ENCODE measurements at places on chromosomes 7 and 10.
A peak's percentile ranks its signal among the peaks of the same experiment; 100 is the strongest.

DNA sequence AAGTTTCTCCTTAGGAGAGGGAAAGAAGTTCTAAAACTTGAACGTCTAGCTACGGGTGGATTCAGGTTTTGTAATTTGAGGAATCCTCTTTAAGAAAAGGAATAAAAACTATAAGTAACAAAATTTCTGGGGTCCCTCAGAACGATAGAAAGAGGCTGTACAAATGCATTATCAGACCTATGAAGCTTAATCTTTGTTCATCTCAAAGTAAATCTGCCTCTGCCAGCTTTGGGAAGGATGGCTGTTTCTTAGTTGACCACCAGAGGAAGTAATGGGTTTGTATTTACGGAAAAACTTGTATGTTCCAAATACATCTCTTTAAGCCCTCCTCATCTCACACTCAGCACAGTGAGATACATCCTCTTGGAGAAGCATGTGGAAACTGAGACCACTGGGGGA is 864 bp downstream of the PSTK start:
- peak; percentile 60 for DNase-seq

DNA sequence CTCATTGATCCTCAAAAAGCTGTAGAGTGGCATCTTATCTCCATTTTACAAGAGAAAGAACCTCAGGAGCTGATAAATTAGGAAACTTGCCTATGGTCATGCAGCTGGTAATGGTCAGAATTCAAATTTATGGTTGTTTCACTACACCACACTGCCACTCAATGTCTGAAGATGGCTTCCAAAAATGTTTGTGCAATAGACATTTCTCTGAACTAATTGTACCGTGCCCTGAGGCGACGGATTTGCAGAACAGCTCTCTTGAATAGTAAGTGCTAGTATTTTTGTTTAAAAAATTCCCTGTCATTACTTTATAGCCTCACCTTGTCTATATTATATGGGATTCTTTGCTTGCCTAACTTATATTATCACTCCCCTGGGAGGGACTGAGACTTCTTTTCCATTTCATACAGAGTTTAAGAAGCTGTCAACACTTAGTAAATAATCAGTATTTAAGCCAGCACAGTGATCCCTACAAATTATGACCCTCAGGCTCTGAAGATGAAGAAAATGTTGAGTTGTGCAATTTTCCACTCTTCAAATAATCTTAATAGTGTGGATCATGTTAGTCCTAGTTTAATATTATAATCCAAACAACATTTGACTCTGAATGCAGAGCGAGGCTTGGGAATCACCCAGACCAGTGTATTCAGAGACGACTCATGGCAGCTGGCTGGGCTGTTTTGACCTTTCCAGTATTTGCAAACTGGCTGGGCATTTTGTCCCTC is 346.6 kb downstream of the PTEN start:
- DNase-seq = no peak

- no peak for DNase-seq
Observed at GRCh38 chr10:1247598-1248261, 191.5 kb downstream of the WDR37 start.

- DNase-seq = no peak
Observed at GRCh38 chr7:63112764-63113712, 885.6 kb upstream of the ZNF722 start.

- DNase-seq = peak; percentile 92
Observed at GRCh38 chr7:155206318-155207020, 91.2 kb upstream of the INSIG1 start.

DNA sequence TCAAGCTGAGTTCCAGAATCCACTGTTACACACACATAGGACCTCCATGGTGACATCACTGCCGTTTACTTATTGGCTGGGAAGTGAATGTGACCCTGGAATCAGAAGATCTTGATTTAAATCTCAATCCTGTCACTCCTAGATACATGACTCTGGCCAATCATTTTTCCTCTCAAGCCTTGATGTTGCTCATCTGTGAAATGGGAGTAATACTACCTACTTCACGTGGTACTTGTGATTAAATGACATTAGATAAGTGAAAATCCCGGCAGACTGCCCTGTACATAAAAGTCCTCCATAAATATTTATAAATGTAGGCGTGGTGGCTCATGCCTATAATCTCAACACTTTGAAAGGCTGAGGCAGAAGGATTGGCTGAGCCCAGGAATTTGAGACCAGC is 88.0 kb upstream of the SVIL start:
- no peak for DNase-seq

DNA sequence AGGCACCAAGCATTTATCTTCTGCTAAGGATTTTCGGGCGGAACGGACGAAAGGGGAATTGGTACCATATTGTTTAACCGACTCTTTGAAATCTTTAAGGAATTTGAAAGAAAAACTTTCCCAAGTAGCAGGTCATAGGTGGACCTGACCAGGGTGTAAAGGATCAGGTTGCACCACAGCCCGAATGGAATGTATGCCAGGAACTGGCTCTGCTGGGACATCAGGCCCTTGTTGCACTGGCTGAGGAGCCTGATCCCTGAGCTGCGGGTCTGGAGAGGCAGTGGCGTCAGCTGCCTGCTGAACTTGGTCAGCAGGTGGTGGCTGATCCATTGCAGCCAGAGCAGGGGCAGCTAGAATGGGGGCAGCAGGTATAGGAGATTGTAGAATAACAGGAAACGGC is 41.4 kb upstream of the AKR1C2 start:
- no peak for DNase-seq

DNA sequence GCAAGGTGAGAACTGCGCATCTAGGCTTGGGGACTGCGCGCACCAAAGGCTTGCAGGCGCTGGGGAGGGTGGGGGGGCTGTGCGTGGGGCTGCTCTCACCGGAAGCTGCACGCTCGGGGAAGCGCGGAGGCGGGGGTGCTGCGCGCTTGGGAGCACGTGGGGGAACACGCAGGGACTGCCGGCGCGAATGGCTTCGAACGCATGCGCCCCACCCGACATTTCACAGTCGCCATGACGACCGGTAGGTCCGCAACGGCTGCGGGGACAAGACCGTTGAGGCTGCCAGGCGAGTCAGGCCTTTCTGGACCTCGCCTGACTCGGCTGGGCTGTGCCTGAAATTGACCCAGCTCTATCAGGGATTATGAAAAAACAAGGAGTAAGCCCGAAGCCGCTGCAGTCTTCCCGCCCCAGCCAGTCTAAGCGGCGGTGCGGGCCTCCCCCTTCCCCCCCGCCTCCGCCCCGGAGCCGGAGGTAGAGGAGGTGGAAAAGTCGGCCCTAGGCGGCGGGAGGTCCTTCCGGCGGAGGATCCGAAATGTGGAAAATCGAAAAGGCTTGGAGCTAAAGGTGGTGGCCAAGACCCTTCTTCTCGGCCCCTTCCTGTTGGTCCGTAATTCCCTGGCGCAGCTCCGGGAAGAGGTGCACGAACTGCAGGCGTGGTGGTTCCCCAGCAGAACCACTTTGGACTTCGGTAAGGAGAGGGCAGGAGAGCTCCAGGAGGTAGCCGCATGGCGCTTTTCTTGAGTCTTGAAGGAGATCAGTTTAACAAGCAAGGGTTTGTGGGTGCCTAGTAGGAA is 34.9 kb upstream of the STEAP1 start:
- DNase-seq = peak; percentile 20

- DNase-seq = no peak
Observed at GRCh38 chr10:3033925-3034324, 33.4 kb upstream of the PFKP start.

DNA sequence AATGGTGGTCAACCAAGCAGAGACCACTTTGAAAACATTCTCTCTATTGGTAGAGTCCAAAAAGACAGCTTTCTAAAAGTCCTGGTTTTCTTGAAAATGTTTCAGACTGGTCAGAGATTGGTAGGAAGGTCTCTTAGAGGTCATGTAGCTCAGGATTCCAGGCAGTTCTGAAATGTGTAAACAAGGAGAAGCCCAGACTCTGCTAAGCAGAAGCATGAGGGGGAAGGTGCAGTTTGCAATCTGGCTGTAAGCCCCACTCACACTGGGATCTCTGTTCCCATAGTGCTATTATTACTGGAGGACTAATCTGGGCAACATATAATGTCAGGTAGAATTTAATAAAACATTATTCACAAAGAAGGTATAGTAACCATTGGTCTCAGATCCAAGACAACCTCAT is 101.1 kb downstream of the MAGI2 start:
- peak; percentile 6 for DNase-seq

- no peak for DNase-seq
Observed at GRCh38 chr10:124691002-124691401, 53.2 kb downstream of the FAM53B start.

DNA sequence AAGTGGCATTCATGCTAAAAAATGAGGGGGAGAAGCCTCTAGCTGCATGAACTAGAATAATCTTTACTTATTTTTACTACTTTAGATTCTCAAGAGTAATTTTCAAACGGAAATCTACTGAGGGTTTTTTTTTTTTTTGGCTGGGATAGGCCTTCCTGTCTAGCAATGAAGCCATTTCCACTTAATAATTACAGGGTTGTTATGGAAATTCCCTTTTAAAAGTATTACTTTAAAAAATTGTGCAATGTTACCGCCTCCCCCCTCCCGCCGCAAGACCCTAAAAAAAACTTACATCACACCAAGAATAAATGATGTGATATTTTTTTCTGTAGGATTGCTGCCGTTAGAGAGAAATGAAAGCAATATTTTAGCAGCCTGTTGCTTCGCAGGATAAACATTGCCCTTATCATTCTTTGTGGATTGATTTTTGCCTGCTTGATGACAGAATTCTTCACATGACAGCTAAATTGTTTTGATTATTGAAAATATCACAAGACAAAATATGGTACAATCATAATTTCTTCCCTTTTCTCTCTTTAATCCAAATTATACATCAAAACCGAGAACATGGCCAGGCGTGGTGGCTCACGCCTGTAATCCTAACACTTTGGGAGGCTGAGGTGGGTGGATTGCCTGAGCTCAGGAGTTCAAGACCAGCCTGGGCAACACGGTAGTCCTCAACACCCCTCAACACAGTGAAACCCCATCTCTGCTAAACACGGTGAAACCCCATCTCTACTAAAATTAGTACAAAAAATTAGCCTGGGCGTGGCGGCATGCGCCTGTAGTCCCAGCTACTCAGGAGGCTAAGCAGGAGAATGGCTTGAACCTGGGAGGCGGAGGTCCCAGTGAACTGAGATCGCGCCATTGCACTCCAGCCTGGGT is 32.8 kb downstream of the ARL4A start:
- peak; percentile 66 for DNase-seq

DNA sequence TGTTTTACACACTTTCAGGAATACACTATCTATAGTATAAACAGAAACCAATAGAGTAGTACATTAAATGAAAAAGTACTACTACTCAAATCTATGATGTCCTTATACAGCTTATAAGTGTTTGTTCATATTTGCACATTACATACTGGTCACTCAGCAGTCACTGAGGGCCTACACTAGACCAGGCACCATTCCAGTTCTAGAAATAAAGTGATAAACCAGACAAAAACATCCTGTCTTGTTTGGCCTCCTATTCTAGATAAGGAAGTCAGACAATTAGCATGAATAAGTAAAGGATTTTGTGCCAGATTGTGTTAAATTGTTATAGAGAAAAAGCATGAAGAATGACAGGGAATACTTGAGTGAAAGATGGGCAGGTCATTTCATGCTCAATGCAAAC is 219.0 kb downstream of the CRPPA start:
- DNase-seq = peak; percentile 36

- no peak for DNase-seq
Observed at GRCh38 chr7:101265622-101266516, 21.0 kb upstream of the FIS1 start.

DNA sequence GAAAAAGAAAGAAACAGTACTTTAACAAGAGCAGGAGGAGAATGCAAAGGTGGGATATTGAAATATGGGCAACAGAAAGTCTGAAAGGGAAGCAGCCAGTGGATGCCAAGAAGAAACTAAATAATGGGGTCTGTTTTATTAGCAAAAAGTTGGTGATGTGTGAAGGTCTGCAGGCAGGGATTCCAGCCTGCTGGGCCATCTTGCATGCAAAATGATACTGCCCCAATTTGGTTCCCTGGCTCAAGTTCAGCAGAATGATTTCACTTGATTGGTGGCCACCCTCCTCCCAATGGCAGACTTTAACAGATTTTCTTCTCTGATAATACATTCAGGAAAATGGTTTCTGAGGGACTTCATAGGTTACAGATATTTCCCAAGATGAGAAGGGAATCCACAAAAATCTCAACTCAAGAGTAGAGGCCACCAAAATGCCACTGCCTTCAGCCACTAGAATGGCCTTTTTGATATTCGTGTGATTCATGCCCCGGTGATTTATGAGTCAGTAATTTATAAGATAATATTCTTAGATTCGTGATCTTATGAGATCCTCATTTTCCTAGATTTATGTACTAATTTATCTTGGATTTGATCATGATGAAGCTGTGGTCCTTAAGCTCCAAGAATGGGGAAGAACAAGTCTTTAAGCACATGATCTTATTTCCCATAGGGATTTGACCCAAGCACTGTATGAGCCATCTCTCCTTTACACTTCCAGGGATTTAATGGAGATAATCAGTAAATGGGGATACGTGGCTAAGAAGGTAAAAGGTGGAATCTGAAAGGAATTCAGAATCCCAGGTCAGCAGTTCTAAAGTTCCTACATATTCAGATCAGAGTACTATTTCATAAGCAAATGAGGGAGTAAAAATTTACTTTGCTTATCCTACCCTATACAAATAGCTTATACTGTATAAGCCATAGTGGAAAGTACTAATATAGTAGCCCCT is 32.3 kb upstream of the ADD3 start:
- DNase-seq = no peak
